Neural crest cell (in vitro differentiated cells): ENCODE measurements at places on chromosomes 1 and 21. TPM values are rescaled to one million over a fixed set of nuclear protein-coding genes. Genes with fewer than 3 reads are reported as not detected.

GRCh38 chr1:1162597-1163537, 10.8 kb upstream of the TTLL10 start:
- no peak for DNase-seq
- peaks cover 11% of the 10 kb centered on the region for H3K4me1 ChIP-seq
- no peaks in the 10 kb centered on the region for H3K36me3 ChIP-seq
- peaks cover 27% of the 10 kb centered on the region for H3K27me3 ChIP-seq

DNA sequence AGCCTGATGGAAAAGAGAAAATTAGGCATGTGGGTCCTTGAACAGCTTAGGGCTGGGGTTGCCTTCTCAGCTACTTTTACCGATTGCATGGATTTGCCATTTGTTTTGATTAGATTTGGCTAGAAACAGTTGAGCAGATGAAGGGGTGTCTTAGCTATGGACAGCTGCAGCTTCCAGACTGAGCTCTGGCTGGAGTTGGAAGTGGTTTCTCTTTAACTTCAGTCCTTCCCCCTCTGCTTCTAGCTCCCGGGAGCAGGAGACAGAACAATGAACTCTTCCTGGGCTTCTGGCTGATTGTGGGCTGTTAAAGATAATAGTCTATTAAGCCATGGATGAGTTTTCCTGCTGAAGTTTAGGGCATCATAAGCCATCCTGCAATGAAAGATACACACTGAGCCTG, 50.7 kb downstream of the UBE2T start:
- no peaks in the 10 kb centered on the region for H3K36me3 ChIP-seq
- no peak overlapping the region for H3K4me3 ChIP-seq
- DNase-seq: no peak
- H3K4me1 ChIP-seq: peaks cover 17% of the 10 kb centered on the region

Gene USF1
- 87.7 and 89.5 TPM in 2 replicates for total RNA-seq

GRCh38 chr1:36134505-36135329, 9.7 kb upstream of the COL8A2 start:
- no peak overlapping the region for H3K4me3 ChIP-seq
- no peaks in the 10 kb centered on the region for H3K36me3 ChIP-seq
- H3K27ac ChIP-seq: no peak overlapping the region
- peak; percentile 79 for DNase-seq
- H3K27me3 ChIP-seq: no peaks in the 10 kb centered on the region

DNA sequence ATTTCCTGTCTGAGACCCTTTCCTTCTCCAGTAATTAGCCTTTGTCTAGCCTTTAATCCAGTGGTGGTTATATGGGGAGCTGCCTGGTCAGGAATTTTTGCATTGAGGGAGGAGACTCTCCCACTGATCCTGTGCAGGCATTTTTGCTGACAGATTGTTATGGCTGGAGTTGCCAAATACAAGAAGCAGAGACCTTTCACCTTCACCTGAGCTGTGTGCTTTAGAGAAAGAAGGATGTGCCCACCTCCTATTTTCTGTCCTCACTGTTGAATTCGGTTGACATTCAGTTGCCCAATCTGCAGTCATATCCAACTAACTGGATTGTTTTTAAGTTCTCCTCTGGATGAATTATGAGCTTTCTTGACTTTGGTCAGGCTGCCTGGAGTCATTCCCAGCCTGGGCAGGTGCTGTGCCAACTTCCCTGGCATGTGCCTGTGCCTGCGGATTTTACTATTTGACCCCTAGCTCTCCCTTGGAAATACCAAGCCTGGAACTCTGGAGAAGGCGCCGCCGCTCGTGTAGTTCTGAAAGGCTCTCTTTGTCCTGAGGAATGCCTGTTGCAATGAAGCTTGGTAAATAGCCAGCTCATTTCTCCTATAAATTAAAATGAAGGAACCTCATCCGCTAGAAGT, 143.9 kb downstream of the NOS1AP start:
- peaks cover 40% of the 10 kb centered on the region for H3K4me1 ChIP-seq
- H3K27ac ChIP-seq: peak overlapping the region; percentile 72
- no peaks in the 10 kb centered on the region for H3K36me3 ChIP-seq
- no peak overlapping the region for H3K4me3 ChIP-seq
- no peak for DNase-seq
- H3K27me3 ChIP-seq: no peaks in the 10 kb centered on the region
